Body of pancreas (tissue), 4 donors: ENCODE measurements at places on chromosomes 1 and 21.

- no peaks in the 10 kb centered on the region for H3K36me3 ChIP-seq
- H3K4me3 ChIP-seq = no peak overlapping the region
- no peak overlapping the region for H3K27ac ChIP-seq
- DNase-seq = no peak
- H3K27me3 ChIP-seq = no peaks in the 10 kb centered on the region
- no peaks in the 10 kb centered on the region for H3K4me1 ChIP-seq
Measured at GRCh38 chr1:14571810-14572767, 26.4 kb upstream of the KAZN start.

GRCh38 chr1:238488401-238488800 lies 597.7 kb upstream of the ZP4 start:
- H3K4me3 ChIP-seq = no peak overlapping the region
- H3K27me3 ChIP-seq = no peaks in the 10 kb centered on the region
- no peak overlapping the region for H3K27ac ChIP-seq
- no peaks in the 10 kb centered on the region for H3K36me3 ChIP-seq
- DNase-seq = no peak

- no peaks in the 10 kb centered on the region for H3K27me3 ChIP-seq
- H3K4me1 ChIP-seq = peaks cover 14% of the 10 kb centered on the region
- H3K36me3 ChIP-seq = no peaks in the 10 kb centered on the region
- H3K4me3 ChIP-seq = no peak overlapping the region
Measured at GRCh38 chr1:20008391-20008841, 29.0 kb upstream of the PLA2G2A start.

- no peak for DNase-seq
- H3K4me1 ChIP-seq = peaks cover 50% of the 10 kb centered on the region
- no peak overlapping the region for H3K27ac ChIP-seq
- no peak overlapping the region for H3K4me3 ChIP-seq
Measured at GRCh38 chr1:197911857-197912696, 5.1 kb upstream of the LHX9 start.

DNA sequence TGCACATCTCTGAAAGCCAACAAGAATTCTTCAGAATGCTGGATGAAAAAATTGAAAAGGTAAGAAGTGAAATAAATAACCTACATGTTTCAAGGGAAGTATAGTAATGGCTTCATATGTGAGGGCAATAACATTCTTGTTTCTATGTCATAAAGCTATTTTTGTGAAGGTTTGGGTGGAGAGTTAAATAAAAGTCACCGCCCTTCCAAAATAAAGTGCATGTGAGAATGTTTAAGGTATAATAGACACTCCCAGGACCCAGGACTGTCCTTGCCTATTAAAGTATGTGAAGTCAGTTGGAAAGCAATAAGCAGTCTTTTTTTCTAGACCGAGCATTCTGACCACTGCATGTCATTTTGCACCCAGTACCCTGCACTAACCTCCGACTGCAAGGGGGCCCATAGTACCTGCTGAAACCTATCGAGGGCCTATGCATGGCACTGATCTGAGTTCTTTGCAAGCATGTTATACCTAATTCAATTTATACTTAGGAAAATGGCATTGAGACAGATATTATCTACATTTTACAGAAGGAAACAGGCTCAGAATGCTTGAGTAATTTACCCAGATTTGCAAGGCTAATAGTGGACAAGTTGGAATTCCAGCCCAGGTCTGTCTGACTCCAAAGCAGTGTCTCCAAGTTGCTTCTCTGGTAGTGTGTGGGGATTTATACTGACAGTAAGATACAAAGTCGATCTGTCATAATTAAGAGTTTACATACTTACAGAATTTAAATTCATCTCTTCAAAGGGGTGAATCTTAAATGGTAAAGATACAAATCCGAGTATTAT lies 156.1 kb downstream of the EDEM3 start:
- no peak overlapping the region for H3K27ac ChIP-seq
- H3K4me1 ChIP-seq = no peaks in the 10 kb centered on the region
- DNase-seq = no peak
- H3K36me3 ChIP-seq = no peaks in the 10 kb centered on the region
- no peak overlapping the region for H3K4me3 ChIP-seq
- H3K27me3 ChIP-seq = no peaks in the 10 kb centered on the region

DNA sequence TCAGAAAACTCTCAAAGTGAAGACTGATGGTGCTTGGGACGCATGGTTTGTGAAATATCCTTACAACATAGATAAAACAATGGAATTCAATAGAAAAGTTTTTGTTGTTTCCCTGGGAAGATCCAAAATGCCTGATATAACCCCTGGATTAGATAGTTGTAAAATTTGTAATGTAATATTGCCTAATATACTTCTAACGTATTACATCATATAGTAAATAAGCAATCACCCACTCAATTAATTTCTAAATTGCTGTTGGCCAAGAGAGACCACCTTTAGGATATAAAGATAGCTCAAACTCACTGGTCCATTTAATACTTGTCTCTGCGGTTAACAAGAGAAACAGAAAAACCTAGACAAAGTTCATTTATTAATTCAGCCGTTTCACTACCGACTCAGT lies 42.2 kb downstream of the TTC13 start:
- no peak overlapping the region for H3K27ac ChIP-seq
- H3K4me3 ChIP-seq = no peak overlapping the region
- H3K27me3 ChIP-seq = no peaks in the 10 kb centered on the region
- no peaks in the 10 kb centered on the region for H3K36me3 ChIP-seq

GRCh38 chr1:237911911-237912310 lies 21.2 kb upstream of the ZP4 start:
- H3K27me3 ChIP-seq = no peaks in the 10 kb centered on the region
- no peaks in the 10 kb centered on the region for H3K36me3 ChIP-seq
- H3K27ac ChIP-seq = no peak overlapping the region
- no peak overlapping the region for H3K4me3 ChIP-seq
